IMR-90 (cell line): ENCODE measurements at places on chromosomes 12 and 14. TPM values are rescaled to one million over a fixed set of nuclear protein-coding genes. Genes with fewer than 3 reads are reported as not detected.

Gene KRT79
- 0.09 and 0.24 TPM in 2 replicates for polyA plus RNA-seq

Gene CLEC2A
- not detected in 2 replicates for polyA plus RNA-seq

Gene MMP19
- 34.3 and 34.7 TPM in 2 replicates for polyA plus RNA-seq

DNA sequence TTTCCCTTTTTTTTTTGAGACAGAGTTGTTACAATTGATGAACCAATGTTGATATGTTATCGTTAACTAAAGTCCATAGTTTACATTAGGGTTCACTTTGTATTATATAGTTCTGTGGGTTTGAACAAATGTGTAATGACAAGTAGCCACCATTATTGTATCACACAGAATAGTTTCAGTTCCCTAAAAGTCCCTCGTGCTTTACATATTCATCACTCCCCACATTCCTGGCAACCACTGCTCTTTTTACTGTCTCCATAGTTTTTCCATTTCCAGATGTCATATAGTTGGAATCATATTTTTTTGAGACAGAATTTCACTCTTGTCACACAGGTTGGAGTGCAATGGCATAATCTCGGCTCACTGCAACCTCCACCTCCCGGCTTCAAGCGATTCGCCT is 12.5 kb downstream of the HSD17B6 start:
- DNase-seq = no peak

DNA sequence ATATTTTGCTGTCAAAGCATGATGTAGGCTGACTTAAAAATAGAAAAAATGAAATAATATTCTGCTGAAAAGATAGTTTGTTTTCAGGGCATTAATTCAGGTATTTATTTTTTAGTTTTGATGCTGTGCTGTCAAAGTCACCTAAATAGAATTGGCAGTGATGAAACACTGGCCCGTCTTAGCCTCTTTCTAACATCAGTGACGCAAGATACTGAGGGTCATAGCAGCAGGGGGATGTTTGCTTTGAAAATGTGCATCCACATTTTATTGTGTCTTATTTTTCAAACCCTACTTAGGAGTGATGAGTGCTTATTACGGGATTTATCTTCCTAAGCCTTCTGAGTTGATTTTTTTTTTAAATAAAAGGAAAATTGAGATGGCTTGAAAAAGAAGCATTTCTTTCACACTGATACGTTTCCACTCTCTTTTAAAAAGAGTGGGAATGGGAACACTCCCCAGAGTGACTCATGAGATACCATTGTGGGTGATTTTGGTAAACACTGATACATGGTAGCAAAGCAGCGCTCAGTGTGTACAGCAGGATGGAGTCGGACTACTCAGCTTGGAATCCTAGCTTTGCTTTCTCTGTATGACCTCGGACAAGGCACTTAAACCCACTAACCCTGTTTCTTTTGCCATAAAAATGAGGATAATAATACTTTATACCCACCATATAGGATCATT is 290.8 kb downstream of the ERC1 start:
- DNase-seq = peak; percentile 92

- DNase-seq = peak; percentile 32
Measured at GRCh38 chr14:95040708-95041476, 116.4 kb downstream of the DICER1 start.

DNA sequence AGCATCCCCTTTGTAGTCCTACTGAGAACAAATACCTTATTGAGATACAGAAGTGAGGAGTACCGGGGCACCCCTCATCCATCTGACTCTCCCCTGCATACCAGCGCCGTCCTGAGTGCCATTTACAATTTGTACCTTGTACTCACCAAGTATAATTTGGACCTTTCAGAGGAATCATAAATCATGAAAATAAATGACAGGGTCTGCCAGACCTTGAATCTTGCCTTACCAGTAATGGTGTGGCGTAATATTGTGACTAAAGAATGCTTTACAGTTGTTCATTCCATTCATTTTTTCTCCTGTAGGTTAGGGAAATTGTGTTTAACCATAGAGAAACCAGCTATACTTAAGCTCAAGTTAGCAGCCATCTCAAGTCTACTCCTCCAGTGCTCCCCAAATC is 243.7 kb upstream of the RGS6 start:
- DNase-seq = peak; percentile 27

GRCh38 chr12:97426492-97427116 is 36.0 kb upstream of the RMST start:
- DNase-seq = no peak

DNA sequence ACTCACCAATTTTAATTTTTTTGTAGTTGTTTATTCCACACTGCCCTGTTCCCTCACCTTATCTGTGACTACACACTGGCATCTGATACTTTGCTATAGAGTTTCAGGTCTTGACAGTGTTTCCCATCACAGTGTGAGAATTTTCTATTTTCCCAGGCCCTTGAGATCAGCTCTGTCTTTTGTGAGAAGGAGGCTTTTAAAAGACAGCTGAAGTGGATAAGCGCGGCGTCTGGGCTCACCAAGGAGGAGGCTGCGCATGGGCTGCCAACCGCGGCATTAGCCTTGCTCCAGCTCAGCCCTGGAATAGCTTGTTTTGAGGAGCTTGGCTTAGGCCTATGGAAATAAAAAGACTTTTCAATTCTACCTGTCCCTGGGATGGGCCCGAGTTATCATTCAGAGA is 181.3 kb downstream of the RMST start:
- DNase-seq = no peak

- DNase-seq = no peak
Measured at GRCh38 chr12:132329720-132330548, 545 bp upstream of the GALNT9 start.
